ENCODE measurements at places on chromosomes 11 and 22.

DNA sequence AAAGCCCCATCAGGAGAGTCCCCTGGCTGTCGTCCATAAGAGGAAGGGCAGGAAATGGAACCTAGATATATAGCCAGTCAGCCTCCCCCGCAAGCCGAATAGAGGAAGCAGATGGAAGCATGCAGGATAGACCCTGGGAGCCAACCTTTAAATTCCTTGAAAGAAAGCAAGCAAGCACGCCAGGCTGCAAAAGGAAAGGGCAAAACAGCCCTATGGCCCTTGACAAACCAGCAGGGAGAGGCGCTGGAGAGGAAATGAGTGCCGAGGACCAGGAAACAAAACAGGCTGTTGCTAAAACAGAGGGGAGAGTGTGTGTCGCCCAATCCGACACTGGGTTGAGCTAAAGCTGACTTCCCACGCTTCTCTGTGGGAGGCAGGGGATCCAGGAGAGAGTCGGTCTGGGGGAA is 203.5 kb upstream of the MTNR1B start:
- H3K4me1 ChIP-seq = no peaks in the 10 kb centered on the region
- H3K36me3 ChIP-seq = no peaks in the 10 kb centered on the region
- H3K27me3 ChIP-seq = no peaks in the 10 kb centered on the region
- no peak for DNase-seq
- H3K4me3 ChIP-seq = no peak overlapping the region

DNA sequence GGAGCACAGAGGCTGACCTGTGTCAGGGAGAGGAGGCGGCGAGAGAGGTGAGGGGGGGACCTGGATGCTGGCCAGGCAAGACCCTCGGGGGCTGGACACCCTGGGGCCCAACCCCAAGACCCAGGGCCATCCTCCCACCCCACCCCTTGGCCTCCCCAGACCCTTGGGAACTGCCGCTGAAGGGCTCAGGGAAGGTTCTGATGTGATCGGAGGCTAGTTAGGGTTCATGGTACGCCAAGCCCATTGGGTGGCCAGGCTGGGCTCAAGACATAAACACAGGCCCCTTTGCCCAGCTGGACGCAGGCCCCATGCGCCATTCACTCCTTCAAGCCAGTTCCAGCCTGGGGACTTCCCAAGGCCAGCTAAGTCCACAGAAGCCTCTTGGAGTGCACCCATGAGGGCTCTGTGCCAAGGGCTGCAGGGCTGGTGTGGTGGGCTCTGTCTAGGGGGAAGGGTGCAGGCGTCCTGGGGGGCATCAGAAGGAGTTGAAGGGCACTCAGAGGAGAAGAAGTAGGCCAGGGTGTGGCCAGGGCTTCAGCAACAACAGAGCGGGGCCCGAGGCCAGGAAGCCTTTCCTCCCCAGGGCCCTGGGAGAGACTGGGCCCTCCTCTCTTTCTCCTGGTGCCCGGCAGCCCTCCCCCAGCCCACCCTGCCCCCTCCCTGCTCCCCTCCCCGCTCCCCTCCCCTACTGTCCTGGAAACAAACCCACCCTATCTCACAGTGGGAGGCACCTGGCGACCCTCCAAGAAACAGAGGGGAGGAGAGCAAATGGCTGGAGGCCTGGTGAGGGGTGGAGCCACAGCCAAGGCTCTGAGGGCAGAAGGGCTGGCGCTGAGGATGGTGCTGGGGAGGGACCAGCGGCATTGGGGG is 12.9 kb downstream of the TSPAN32 start:
- peak; percentile 34 for DNase-seq
- H3K4me1 ChIP-seq = no peaks in the 10 kb centered on the region
- no peaks in the 10 kb centered on the region for H3K36me3 ChIP-seq
- no peak overlapping the region for H3K4me3 ChIP-seq

DNA sequence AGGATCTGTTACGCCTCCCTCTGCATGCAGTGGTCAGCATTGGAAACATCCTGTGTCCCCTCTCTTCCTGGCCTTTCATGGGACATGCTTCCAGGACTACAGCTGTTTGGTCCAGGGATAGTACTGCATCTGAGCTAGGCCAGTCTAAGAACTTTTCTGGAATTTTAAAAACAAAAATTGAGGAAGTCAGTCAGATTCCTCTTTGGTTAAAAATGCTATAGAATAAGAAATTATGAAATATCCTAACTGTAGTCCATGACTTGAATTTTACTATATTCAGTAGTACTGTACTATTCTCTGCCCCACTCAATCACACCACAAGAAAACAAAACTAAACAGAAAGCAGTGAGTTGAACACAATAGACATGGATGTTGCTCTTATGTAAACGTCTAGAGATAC is 201.0 kb upstream of the CADM1 start:
- H3K36me3 ChIP-seq = no peaks in the 10 kb centered on the region
- no peak overlapping the region for H3K27ac ChIP-seq
- no peaks in the 10 kb centered on the region for H3K27me3 ChIP-seq
- no peak for DNase-seq

GRCh38 chr11:47441421-47441820 is 7.5 kb downstream of the RAPSN start:
- H3K4me1 ChIP-seq = no peaks in the 10 kb centered on the region
- no peak overlapping the region for H3K27ac ChIP-seq
- H3K4me3 ChIP-seq = no peak overlapping the region
- H3K36me3 ChIP-seq = no peaks in the 10 kb centered on the region
- DNase-seq = no peak

GRCh38 chr22:27726331-27726685 is 75.2 kb downstream of the MN1 start:
- no peak for DNase-seq
- H3K27ac ChIP-seq = peak overlapping the region; percentile 30
- peaks cover 9% of the 10 kb centered on the region for H3K4me1 ChIP-seq
- no peak overlapping the region for H3K4me3 ChIP-seq

DNA sequence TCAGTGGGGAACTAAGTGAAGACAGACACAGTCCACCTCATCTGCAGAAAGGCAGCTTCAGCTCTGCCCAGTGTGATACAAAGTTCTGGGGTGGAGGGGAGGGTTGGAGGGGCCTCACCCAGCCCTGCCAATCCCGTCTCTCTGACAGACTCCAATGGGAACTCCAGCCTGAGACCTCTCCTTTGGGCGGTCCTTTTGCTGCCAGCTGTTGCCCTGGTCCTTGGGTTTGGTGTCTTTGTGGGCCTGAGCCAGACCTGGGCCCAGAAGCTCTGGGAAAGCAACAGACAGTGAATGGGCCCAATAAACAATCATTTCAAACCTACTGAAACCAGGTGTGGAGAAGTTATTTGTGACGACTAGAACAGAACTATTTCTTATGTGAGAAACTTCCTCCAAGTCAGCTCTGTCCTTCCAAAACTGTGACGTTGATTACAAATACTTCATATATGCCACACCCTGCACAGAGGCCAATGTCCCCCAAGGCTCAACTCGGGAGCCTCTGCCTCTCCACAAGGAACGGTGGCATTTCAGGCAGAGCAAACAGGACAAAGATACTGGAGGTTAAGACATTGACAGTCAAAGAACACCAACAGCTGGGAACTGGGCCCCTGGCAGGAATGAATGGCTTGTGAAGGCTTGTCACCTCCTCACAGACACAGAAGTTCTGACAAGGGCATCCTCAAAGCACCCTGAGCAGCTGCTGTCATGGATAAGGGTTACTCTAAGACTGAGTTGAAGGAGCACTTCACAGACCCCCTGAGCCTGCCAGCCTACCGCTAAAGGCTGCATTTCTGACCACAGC is 8.2 kb downstream of the ZP1 start:
- H3K4me3 ChIP-seq = no peak overlapping the region
- no peak overlapping the region for H3K27ac ChIP-seq
- DNase-seq = no peak

DNA sequence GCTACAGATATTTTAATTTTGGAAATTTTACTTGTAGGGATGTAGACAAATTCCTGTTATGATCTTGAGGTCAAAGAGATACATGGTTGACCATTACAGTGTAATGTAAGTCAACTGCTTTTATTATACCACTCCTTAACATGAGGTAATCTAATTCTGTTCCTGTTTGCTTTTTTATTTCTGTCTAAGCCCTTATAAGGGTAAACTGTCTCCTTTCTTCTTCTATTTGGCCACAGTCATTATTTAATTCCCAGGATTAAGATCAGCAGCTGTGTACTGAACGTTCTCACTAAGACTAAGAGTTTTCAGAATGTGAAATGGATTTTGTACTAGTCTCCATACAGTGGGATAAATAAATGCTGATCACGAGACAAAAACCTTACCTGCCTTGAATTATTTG is 32.8 kb downstream of the C2CD3 start:
- peaks cover 65% of the 10 kb centered on the region for H3K4me1 ChIP-seq
- no peak overlapping the region for H3K4me3 ChIP-seq
- H3K36me3 ChIP-seq = peaks cover 22% of the 10 kb centered on the region
- peak overlapping the region; percentile 96 for H3K27ac ChIP-seq
- DNase-seq = no peak
- no peaks in the 10 kb centered on the region for H3K27me3 ChIP-seq

DNA sequence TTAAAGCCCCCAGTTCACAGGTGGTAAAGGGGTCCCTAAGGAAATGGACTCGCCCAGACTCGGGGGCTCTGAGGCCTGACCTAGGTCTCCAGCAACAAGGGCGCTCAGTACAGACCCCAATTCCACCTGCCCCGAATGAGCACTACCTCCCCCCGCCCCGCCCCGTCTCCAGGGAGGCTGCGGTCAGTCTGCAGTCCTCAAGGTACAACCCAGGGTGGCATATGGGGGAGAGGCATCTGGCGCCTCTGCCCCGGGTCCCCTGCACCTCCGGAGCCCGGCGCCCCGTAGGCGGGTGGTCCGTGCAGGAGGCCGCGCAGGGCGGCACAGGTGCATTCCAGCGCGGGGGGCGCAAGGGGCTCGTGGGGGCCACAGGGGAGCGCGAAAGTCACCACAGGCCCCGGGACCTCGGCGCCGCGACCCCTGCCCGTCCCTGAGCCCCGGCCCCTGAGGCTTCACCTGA is 361 bp downstream of the CTSD start:
- H3K4me1 ChIP-seq = peaks cover 9% of the 10 kb centered on the region
- peak overlapping the region; percentile 63 for H3K27ac ChIP-seq
- no peak for DNase-seq
- H3K36me3 ChIP-seq = peaks cover 38% of the 10 kb centered on the region

- no peak overlapping the region for H3K4me3 ChIP-seq
- no peaks in the 10 kb centered on the region for H3K4me1 ChIP-seq
- no peak for DNase-seq
- H3K27me3 ChIP-seq = no peaks in the 10 kb centered on the region
- H3K27ac ChIP-seq = no peak overlapping the region
- no peaks in the 10 kb centered on the region for H3K36me3 ChIP-seq
Measured at GRCh38 chr11:77053217-77054015, 13.4 kb upstream of the CAPN5 start.
